NCI-H1092 (cell line): ENCODE measurements at places on chromosomes 3 and 15.

GRCh38 chr3:97575742-97576141 lies 188.8 kb upstream of the ARL6 start:
- no peak for DNase-seq

DNA sequence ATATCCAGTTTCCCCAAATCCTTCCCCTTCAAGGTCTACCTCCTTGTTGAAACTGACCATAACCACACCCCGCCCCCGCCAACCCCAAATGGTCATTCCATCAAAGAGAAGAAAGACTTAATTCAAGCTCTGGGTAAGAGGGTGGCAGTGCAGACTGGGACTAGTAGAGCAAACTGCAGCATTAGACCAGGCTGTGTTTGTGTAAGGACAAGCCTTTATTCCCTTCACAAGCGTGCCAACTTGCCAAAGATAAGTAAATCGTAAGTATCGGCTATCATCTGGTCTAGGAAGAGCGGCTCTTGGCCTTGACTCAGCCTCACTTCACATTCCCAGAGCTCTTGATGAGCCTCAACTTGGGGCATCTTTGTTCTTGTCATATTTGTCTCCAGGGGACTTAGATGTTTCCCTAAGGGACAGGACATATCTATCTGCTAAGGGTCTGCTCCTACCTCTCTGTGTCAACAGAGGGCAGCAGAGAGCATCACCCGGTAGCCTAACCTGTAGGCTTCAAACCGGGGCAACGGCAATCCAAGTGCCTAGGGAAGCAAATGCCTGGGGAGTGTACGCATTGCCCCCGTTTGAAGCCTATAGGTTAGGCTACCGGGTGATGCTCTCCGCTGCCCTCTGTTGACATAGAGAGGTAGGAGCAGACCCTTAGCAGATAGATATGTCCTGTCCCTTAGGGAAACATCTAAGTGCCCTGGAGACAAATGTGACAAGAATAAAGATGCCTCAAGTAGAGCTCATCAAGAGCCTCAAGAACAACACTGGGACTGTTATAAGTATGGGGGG lies 8.9 kb upstream of the MAP3K13 start:
- peak; percentile 65 for DNase-seq

DNA sequence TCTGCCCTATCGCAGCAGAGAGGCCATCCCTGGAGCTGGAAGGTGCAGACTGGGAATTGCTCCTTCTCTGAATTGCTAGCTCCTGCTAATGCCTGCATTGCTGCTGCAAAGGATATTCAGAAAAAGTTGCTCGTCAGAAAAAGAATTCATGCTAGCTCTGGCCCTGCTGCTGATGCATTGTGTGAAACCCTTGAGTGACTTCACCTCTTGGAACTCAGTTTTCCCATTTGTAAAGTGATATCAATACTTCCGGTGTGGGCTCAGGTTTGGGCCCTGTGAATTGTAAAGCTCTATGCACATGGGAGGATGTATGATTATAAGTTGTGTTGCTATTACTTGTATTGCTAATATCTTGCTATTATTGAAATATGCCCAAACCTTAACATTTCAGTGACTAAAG lies 11.4 kb downstream of the SQOR start:
- DNase-seq = no peak

- no peak for DNase-seq
Measured at GRCh38 chr15:77834276-77834990, 201.7 kb upstream of the LINGO1 start.

GRCh38 chr3:19455546-19455945 lies 307.2 kb downstream of the KCNH8 start:
- no peak for DNase-seq

DNA sequence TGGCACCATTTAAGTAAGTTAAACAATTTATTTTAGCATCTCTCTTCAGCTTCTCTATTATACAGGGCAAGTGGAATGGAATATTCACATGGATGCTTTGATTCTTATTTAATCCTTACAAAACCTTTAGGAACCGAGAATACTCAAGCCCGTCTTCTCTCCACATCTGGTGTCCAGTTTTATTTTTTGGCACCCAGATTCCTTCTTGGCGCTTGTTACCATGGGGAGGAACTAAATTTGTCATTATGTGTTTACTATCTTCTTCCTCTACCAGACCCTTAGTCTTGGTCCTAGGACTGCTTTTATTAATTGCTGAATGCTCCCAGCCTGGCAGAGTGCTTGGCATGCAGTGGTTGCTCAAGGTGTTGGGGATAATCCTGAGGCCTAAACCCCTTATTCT lies 138.8 kb downstream of the CACNA2D3 start:
- DNase-seq = no peak

DNA sequence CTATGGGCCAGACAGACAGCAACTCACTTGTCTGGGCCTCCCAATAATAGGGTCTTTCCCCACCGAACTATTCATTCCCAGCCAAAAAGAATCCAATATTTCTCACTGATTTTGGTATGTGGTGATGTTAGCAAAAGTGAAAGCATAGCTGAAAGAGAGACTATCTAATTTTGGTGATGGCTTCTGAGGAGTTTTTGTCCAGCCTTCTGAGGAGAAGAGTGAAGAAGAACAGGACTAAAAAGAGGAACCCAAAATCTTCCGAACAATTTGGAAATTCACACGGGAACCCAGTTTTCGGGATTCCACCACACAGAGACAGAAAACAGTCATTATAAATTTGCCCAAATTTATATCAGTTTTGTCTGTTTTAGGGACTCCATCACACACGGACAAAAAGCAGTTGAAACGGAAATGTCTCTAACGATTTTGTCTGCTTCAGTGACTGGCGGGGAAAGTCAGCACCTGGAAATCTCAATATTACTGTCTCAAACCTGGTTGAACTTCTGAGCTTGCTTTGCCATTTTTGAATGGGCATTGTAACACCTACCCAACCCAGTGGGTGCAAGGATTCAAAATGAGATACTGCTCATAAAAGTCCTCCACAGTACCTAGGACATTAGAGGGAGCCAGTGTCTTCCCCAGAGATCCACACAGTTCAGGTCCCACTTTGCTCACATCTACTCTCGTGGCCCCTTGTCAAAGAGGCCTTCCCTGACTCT lies 9.1 kb downstream of the CD80 start:
- DNase-seq = no peak

DNA sequence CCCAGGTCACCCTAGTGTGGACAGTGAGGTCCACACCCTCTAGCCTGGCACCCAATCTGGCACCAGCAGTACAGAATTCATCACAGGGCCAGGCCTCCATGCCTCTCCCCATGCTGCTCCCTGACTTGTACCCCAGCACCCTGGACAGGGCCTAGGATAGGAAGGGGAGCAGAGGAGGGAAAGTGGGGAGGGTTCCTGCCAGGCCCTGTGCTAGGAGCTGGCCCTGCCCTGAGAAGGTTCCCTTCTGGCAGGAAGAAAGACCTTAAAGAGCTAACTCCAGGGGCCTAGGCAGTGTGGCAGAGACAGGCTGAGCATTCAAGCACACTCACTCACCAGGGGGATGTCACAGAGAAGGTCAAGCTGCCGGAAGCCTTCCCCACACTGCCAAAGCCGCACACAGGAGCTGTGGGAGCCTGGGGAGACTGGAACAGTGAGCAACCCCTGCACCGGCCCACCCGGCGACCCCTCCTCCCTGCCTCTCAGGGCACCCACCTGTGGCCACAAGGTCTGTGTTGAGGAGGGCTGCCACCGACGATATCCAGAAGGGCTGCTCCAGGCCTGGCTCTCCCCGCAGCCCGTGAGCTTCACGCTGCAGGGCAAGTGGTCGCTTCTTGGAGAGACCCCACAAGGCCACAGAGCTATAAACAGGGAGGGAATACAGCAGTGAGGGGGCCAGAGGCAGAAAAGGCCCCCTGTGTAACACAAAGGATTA lies 7.4 kb downstream of the RRP9 start:
- DNase-seq = no peak

DNA sequence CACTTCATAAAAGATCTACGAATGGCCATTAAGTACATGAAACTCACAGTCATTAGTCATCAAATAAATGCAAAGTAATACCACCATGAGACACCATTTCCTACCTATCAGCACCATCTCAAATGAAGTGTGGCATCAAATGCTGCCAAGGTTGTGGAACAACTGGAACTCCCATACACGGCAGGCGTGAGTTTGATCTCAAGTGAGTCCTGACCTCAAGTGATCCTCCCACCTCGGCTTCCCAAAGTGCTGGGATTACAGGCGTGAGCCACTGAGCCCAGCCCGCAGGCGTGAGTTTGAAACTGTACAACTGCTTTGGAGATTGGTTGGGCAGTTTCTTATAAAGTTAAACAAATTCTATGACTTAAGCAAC lies 28.8 kb upstream of the HDAC11 start:
- no peak for DNase-seq

GRCh38 chr3:39136533-39137434 lies 16.6 kb downstream of the CSRNP1 start:
- DNase-seq = no peak

DNA sequence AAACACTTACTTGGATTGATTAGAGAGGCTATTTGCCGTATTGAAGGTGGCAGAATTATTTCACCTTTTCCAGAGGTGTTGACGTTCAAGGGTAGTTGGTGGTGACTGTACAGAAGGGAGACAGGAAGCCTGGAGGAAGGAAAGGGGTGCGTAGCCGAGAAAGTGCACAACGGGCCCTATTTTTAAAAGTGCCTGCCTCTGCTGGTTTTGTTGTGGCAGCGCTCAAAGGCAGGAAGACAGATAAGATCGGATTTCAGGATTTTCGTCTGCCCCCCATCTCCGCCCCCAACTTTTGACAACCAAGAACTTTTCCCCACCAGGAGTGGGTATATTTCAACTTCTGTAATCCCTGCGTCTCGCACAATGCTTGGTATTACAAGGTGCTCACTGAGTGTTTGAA lies 38.5 kb downstream of the SMAD3 start:
- no peak for DNase-seq

DNA sequence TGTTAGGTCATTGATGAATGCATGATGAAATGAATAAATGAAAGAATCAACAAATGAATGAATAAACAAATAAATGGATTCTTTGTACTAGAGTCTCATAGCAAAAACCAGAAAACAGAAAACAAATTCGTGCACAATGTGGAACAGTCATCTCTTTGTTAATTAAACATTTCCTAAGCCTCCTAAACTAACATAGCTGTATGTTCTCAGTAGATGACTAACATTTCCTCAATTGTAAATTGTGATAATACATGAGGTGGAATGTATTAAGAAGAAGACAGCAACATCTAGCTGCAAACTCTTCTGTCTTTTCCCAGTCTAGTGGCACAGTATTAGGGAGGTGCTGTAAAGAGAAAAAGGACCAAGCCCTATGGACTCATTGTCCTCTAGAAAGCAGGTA lies 1021.0 kb downstream of the MCTP2 start:
- no peak for DNase-seq

GRCh38 chr3:69433121-69433968 lies 47.5 kb upstream of the FRMD4B start:
- DNase-seq = no peak

- DNase-seq = no peak
Measured at GRCh38 chr3:147298511-147298982, 107.8 kb downstream of the ZIC4 start.

DNA sequence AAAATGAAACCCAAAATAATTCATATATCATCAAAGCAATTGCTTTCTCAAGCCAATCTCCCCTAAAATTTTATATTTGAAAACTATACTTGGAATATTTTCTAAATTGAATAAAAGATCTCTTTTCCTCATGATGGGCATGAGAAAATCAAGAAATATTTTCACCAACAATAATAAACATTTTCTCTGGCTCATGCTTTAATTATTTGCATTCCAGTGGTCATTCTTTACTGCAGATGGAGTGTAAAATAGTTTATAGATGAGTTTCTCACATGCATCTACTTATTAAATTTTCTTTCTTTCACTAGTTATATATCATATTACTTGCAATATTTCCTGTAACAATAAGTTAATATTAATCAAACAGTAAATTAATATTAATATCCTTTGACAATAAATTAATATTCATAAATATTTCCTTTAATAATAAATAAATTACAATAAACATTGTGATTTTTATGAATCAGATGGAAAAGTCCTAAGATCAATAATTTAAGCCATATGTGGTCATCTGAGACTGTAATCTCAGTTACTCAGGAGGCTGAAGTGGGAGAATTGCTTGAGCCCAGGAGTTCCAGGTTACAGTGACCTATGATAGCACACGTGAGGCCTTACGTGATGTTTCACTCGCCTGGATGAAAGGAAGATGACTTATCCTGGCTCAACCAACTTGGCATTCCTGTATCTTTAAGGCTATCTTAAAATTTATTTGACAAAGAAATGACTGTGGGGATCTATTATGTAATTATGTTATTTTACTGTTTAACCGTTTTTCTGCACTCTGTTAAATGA lies 958.8 kb downstream of the ZPLD1 start:
- no peak for DNase-seq

GRCh38 chr3:55436644-55437043 lies 50.5 kb downstream of the WNT5A start:
- DNase-seq = no peak

DNA sequence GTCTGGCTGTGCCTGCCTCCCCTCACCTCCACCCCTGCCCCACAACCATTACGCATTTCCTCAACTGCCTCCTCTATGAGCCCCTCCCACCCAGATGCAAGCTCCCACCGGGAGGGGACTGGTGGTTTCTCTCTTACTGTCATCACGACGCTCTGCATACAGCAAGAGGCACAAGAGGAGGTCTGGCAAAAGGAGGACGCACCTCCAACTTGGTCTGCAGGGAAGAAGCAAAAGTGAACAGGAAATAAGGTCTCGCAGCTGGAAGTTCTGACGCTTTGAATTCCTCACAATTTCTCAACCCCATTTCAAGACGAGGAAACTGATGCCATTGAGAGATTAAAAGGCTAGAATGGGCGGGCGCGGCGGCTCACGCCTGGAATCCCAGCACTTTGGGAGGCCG lies 42.3 kb upstream of the MUC4 start:
- DNase-seq = no peak

GRCh38 chr3:81375921-81376320 lies 385.5 kb downstream of the GBE1 start:
- DNase-seq = no peak

DNA sequence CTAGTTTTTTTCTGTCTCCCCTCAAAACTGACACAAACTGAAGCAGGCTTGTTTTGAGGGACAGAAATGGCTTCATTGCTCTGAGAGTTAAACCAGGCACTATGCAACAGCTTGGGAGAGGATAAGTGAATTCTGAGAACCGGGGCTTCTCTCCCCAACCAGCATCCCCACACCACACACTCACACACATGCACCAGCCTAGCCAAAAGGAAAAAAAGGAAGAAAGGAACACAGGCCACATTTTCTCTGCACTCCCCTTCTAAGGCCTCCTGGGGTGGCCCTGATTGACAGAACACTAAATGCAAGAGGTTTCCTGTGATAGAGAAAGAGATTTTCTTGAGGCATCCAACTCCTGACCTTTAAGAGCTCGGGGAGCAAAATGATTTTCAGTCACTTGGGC lies 177.5 kb downstream of the TLE3 start:
- DNase-seq = no peak

DNA sequence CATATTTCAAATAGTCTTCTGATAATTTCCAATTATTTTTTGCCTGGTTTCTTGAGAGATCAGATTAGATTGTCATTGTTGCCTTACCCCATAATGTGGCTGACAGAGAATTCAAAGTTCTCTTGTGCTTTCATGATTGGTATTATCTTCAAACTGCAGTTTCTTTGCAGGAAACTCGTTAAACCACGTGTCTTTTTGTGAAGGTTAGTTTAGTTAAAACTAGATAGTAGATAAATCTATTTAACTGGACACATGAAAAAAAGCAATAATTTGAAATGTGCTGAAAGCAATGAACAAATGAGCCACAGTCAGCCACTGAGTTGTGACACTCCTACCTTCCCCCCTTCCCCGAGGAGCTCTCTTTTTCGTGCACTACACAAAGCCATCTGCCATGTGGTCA lies 327.5 kb upstream of the UMPS start:
- DNase-seq = no peak

- no peak for DNase-seq
Measured at GRCh38 chr3:32844914-32845313, 27.1 kb downstream of the TRIM71 start.
